ENCODE measurements at places on chromosomes 13 and 19.

GRCh38 chr13:39577203-39577602 is 25.8 kb downstream of the LHFPL6 start:
- no peak for DNase-seq

GRCh38 chr13:79534596-79534995 is 53.6 kb downstream of the NDFIP2 start:
- DNase-seq = no peak

GRCh38 chr19:5953030-5953589 is 24.8 kb downstream of the RANBP3 start:
- no peak for DNase-seq

DNA sequence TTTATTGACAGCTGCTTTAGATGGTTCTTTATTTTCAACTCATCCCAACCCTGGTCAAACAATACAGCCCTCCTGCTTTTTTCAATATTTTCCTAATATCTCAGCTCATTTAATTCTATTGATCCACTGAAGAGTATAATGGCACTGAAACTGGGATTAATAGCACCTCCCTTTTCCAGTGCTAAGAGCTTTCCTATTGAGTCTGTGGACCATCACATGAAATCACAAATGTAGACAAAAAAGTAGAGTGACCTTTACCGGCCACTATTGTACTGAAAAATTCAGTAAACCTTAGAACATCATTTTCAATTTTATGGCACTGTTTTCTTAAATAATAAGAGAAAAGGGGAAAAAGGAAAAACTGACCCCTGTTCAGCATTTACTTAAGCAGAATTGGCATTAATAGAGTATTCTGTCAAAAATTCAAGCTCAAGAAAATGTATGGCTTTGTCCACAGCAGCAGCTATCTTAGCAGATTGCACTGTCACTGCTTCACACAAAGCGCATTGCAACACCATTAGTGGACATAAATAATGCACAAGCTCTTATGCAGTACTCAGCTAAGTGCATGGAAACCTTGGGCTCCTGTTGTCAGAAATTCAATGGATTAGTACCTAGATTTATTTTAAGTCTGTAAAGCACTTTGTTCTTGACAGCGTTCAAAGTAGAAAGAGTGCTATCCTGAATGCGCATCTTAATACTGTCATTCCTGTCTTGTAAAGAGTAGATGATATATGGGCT is 851.0 kb upstream of the KLHL1 start:
- DNase-seq = no peak

GRCh38 chr13:60355056-60355455 is 42.0 kb upstream of the TDRD3 start:
- no peak for DNase-seq

GRCh38 chr13:30799356-30799824 is 64.0 kb downstream of the ALOX5AP start:
- DNase-seq = no peak

- DNase-seq = peak; percentile 50
Observed at GRCh38 chr19:47848823-47849473, 10.1 kb upstream of the TPRX2 start.

Measured in erythroblast (primary cell).